ENCODE measurements at places on chromosomes 5 and 9.

DNA sequence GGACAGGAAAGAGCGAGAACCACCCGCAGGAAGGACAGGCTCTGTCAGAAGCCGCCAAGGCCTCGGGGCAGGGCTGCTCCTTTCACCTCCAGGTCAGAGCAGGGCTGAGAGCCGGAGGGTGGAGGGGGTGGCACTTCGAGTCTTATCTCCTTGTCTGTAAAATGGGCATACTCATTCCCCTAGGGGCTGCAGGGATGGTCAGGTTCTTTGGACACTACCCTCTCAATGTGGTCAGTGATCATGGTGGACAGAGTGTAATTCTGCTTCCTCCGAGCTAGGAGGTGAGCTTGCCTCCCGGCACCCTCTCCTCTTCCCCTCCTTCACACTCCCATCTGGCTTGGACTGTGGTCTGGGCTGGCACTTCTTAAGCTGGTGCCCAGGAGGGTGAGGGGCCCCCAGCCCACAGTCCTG is 39.6 kb downstream of the RGS3 start:
- DNase-seq = no peak

DNA sequence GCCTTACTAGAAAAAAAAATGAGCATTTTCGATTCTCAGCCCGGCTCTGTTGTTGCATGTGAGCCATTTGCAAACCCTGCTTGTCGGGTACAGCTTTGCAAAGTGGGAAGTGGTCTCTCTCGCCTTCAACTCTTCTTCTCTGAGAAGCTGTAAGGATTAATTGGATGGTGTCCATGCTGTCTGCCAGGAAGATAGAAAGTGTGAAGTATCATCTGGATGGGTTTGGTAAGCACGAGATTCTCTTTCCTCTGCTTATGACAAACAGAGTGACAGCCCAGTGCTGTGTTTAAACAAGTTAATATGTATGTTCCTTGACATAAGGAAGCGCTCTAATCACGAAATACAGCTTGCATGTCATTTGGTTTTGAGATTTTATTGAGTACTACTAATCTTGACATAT is 109.1 kb upstream of the SPATA31D4 start:
- DNase-seq = no peak

- DNase-seq = no peak
Observed at GRCh38 chr9:18520416-18521047, 46.6 kb downstream of the ADAMTSL1 start.

DNA sequence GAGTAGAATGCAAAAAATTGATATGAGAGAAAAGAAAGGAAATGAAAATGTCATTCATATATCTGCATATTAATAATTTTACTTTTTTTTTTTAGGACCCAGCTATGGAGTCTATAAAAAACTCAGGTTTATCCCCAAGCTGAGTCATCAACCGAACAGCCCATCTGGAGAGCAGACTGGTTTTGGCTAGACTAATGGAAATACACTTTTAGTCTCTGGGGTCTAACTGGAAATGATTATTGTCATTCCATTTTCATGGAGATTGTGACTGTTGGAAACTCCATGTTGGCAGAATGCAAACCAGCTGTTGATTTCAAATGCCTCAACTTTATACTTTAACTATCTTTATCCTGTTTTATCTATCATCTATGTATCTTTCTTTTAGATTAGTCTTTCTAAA is 28.7 kb downstream of the ANXA1 start:
- no peak for DNase-seq

GRCh38 chr9:128190013-128190412 is 1.4 kb downstream of the CIZ1 start:
- no peak for DNase-seq

DNA sequence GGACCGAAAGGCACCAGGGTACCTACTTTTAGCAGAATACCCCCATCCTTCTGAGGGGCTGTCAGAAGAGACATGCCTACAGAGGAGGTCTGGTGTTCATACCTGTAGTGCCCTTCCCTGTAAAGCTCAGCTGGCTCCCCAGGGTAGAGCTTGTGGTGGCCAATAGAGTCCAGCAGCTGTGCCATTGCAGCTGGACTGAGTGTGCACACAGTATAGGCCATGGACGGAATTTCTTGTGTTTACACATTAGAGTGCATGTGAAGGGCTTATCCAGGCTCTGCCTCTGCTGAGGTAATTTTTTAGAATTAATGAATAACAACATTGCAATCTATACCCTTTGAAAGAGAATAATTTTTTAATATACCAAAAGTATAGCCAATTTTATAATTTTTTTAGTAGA is 191.0 kb downstream of the ZSWIM6 start:
- no peak for DNase-seq

DNA sequence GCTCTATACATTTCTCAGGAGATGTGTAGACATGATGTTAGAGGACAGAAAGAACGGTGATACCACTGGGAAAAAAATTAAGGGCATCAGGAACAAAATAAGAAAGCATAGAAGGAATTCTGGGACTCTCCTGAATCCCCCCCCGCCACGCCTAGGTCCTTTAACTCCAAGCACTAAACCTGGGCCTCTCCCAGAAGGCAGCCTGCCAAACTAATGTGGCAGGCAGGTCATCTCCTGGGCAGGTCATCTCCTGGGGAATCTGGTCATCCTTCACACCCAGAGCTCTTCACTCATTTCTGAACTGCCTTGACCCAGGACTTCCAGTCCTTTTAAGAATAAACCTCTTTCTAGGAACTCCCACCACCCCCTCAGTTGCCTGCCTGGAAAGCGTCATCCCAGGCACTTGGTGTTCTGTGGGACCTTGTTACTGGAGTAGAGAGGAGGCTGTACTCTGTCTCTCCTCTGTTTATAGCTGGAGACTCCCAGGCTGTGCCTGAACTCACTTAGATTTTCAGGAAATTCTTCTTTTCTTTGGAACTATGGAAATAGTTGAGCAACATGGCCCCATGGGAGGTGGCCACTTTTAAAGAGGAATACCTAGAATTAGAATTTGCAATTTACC is 24.1 kb downstream of the PSAT1 start:
- DNase-seq = no peak

DNA sequence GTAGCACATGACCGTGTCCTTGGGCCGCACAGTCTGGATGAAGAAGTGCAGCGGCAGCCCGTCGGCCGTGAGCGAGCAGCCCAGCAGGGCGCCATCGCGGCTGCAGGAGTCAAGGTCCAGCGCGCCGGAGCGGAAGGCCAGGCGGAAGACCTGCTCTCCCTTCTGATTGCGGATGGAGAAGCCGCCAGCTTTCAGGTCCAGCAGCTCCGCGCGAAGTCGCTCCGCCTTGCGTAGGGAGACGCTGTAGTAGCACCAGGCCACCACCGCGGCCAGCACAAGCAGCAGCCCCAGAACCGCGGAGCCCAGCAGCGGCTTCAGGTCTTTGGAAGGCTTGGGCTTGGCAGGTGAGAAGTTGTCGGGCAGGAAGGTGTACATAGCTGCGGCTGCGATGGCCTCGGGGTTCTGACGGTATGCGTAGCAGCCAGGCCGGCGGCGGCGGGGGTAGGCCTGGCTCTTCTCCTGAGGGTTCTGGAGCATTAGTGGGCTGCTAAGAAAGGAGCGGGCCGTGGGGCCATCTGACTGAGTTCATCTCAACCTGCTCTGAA is 4.2 kb downstream of the MYORG start:
- no peak for DNase-seq

DNA sequence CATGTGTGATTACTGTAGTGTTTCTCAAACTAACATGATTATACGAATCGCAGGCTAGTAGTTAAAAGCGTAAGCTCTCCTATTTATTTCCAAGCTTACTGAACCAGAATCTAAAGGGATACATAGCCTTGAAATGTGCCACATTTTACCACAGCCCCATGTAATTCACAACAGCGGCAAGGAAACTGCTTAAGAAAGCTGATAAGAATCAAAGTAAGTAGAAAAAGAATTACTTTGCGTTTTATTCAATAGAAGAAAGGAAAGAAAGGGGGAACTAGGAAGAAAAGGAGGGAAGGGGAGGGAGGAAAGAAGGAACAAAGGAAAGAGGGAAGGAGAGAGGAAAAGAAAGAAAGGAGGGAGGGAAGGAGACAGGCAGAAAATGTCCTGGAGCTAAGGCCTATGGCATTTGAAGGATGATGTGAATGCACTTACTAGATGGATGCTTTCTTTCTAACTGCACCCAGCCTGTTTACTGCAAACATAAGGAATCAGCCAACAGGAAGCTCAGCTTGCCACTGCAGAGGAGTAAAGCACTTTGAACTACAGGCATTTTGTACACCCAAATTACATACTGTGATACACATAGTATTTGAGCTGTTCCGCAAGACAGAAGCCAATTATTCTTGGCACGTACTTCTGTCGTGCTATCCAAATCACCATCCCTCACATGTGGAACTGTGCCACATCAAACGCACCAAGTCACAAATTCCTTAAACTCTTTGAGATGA is 521.7 kb downstream of the RAB3C start:
- no peak for DNase-seq

DNA sequence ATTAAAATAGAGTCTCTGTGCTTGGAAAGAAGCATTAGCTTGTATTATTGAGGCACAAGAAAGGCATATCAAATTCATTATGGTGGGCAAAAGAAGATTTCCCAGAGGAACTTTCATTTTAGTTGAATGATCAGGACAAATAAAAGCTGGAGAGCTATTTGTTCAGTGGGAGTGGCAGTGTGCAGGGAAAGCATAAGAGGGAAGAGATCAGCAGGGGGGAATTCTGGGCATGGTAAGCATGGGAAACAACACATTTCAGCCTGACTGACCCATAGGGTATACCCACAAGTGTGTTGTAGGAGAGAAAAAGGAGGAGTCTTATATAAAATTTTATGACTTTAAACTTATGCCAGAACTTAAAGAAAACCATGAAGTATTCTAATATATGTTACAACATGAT is 167.7 kb upstream of the RASA1 start:
- no peak for DNase-seq

DNA sequence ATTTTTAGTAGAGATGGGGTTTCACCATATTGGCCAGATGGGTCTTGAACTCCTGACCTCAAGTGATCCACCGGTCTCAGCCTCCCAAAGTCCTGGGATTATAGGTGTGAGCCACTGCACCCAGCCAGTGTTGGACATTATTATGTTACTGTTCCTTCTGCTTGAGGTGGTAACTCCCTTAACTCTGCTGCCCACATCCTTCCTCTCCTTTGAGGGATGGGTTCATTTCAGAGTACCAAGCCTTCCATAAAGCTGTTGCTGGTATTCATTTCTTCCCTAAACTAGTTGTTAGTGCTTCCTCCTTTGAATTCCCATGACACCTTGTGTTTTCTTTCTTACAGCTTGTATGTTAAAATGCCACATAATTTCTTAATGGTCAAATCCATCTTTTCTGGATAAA is 54.0 kb downstream of the CTNNA1 start:
- no peak for DNase-seq

DNA sequence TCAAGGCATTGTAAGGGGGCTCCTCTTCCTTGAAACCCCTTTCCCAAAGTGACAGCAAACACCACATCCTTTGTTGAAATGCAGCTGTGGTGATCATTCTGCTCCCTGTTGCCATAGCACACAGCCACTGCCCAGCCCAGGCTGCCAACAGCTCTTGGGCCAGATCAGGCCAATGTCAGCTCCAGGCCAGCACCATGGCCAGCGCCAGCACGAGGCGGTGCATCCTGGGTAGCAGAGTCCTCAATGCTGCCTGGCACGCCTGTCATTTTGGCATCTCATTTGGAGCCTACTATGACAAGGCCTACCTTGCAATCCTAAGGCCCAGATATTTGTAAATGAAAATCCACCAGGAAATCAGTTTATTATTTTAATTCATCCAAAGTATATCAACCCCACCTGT is 390.6 kb downstream of the DNAH5 start:
- no peak for DNase-seq

DNA sequence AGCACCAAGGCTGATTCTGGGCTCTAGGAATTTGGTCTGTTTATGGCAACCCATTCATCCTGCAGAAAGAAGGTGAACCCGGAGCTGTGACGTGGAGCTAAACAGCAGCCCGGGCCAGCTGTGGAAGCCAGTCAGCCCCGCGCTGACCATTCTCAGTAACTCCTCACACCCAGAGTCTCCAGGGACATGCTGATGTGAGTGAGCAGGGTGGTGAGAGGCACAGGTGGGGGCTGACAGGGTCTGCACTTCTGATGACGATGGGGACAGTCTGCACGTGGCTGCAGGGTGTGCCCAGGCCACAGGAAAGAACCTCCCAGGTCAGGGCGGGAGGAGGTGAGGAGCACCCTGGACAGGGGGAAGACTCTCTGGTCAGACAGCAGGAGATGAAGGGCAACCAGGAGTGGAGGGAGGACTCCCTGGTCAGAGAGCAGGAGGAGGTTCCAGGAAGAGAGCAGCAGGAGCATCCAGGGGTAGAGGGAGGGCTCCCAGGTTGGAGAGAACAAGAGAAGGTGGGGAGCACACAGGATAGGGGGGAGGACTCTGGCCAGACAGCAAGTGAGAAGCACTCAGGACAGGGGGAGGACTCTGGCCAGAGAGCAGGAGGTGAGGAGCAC is 26.1 kb upstream of the SLC6A3 start:
- no peak for DNase-seq

- DNase-seq = no peak
Observed at GRCh38 chr9:28439688-28440087, 866.4 kb upstream of the C9orf72 start.

DNA sequence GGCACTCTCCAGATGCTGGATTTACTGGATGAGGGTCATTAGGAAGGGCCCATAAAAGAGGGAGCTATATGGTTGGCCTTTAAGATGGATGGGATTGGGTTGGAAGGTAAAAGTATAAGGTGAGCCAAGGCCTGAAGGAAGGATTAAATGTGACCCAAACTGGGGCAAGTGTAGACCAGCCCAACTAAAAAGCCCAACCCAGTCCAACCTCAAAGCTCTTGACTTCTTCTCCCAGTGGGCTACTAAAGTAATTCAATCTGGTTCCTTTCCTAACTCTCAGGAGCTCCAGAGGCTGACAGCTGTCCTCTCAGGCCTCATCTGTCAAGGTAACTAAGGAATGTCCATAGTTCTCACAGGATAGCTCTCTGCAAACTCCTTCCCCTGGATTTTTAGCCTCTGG is 122.2 kb upstream of the EFNA5 start:
- DNase-seq = no peak

- no peak for DNase-seq
Observed at GRCh38 chr5:141969783-141970771, 1.2 kb downstream of the RNF14 start.

GRCh38 chr5:112034421-112034979 is 277.5 kb upstream of the NREP start:
- DNase-seq = no peak
